Stimulated activated CD8-positive, alpha-beta memory T cell treated with anti-CD3 and anti-CD28 coated beads, Interleukin-15, amount 100 ng/mL, for 24 hours (primary cell): ENCODE measurements at places on chromosomes 3 and 15.

- no peak for DNase-seq
Observed at GRCh38 chr15:93029836-93030429, 59.1 kb downstream of the RGMA start.

- DNase-seq = no peak
Observed at GRCh38 chr3:75329476-75330097, 334.5 kb upstream of the FRG2C start.

DNA sequence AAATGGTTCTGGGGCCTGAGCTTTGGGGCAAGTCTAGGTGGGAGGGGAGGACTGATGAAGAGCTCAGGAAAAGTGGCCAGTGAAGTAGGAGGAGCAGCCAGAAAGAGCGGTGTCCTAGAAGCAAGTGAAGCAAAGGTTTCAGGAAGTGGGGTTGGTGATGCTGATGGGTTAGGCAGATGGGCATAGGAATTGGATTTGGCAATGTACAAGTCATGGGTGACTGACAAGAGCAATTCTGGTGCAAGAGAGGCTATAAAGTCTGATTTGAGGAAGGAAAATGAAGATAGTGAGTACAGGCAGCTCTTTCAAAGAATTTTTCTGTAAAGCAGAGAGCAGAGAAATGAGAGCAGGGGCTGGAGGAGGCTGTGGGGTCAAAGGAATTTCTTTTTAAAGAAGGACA, 19.7 kb downstream of the ALPK3 start:
- DNase-seq = no peak

DNA sequence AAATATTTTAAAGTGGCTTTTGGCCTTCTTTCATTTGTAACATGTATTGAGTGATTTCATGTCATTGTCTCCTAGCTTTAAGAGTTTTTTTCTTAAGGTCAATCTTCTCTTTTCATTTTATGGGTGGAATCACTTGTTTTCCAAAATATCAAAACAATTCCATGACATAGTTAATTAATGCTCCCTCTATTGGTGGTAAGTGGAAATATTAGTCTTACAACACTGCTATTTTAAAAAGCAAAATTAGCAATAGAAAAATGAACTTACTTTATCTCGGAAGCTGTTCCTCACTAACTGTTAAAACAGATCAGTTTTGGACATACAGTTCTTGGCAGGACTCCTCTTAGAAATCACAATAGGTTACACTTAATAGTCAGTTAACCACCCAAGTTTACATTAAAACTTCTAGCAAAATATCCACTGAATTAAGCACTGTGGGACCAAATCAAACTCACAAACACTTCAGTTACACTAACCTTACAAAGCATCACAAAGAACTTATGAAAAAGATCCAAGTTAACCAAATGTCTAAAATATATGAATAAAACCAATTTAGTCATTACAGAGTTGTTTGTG, 42.4 kb downstream of the TIGIT start:
- DNase-seq = no peak

DNA sequence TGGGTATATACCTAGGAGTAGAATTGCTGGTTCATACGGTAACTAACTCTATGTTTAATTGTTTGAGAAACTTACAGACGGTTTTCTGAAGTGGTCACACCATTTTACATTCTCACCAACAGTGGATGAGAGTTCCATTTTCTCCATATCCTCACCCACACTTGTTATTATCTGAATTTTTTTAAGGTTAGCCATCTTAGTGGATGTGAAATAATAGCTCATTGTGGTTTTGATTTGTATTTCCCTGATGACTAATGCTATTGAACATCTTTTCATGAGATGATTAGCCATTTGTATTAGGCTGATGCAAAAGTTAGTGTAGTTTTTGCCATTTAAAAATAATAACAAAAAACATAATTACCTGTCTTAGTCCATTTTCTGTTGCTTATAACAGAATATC, 18.6 kb downstream of the CSTA start:
- no peak for DNase-seq

DNA sequence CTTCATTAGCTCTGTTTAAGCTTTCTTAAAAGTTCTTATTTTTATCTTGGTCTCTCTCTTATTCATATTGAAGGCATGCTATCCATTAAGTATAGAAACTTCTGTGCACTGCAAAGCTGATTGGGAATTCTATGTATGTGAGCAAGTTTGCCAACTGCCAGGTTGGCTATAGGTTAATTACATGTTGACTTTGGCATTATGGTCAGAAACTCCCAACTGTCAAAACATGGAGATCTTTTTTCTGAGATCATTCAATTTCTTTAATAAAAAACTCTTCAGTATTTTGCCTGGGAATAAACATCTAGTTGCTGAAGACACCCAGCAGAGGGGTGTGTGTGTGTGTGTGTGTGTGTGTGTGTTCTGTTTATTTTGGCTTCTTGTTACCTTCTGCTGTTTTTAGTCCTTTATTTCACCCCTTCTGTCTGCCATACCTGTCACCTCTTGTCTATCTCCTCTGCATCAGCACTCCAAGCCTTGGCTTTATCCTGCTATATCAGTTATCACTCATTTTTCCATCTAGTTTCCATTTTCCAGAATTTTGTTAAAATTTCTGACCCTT, 1.3 kb upstream of the ARL14 start:
- no peak for DNase-seq

DNA sequence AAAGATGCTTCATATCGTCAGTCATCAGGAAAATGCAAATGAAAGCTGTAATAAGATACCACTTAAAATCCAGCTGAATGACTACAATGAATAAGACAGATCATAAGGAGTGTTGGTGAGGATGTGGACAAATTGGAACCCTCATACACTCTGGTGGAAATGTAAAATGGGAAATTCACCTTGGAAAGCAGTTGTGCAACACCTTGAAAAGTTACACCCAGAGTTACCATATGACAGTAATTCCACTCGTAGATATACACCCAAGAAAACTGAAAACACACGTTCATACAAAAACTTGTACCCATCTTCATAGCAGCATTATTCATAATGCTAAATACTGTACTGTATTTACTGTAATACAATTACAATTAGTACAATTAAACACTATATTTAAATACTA, 2.3 kb downstream of the TTC23 start:
- no peak for DNase-seq

DNA sequence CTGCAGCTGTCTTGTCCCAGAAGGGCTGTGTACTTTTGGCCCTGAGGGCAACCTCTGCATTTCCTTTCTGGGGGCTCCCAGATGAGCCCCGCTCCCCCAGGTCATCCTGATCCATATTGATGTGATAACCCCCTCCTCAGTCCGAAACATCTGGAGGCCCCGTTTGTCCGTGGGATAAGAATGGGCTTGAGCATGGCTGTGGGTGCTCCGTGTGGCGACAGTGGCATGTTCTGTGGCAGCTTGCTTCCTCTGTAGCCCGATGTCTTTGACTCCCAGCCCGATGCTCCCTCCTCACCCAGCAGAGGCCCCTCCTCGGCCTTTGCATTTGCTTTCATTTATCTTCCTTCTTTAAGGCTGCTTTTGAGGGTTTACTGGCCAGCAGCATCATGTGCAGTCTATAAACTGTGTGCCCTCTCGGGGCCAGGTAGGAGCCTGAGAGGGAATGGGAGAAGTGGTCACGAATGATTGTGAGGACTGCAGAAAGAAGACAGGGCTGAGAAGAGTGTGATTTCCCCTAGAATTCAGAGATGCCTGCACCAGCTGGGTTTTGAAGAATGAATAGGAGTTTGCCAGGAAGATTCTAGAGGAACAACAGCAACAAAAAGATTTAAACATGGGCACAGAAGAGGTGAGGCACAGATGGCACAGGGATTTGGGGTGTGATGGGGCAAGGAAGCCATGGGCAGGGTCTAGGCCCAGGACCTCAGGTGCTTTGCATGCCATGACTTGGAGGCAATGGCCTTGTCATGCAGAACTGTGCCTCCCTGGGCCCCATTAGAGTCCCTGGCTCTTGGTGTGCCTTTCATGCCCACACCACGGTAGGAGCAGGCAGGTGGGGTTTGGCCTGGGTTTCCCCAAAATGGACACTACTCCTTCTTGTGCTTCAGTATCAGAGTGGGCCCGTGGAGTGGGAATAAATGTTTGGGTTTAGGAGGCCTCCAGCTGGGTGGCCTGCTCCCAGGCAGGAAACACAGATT, 34.2 kb downstream of the APBA2 start:
- no peak for DNase-seq

GRCh38 chr3:128416578-128417211, 50.0 kb downstream of the DNAJB8 start:
- no peak for DNase-seq

DNA sequence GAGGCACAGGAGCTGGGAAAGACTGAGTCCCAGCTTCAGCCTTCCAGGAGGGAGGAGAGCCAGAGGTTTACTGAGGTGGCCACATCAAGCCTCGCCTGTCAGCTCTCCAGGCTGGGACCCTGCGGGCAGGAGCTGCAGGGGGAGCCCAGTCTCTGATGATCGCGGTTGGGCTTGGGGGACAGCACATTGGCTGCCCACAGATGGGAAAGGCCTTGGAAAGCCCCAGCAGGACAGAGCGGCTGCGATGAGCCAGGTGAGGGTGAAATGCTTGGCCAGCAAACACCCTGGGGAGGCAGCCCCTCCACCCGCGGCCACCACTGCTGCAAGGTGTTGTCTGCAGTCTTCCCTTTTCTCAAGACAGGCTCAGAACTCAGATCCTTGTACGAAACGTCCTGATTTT, 31.2 kb downstream of the SEC61A1 start:
- no peak for DNase-seq

DNA sequence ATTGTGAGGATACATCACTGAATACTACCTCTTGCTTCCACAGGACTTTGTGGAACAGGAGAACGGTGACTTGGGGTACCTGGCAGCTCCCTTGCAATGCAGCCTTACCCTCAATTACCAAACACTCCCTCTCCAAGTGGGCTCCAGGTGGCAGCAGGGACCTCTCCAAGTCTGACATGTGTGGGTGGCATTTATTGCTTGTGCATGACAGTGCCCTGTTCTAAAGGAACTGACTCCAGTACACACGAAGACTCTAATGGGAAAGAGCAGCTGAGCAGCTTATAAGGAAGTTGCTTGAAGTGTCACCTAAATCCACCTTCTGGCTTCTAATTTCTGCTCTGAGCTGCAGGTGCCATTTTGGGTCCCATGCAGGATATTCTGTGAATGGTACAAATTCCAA, 174.1 kb upstream of the SLCO3A1 start:
- no peak for DNase-seq

DNA sequence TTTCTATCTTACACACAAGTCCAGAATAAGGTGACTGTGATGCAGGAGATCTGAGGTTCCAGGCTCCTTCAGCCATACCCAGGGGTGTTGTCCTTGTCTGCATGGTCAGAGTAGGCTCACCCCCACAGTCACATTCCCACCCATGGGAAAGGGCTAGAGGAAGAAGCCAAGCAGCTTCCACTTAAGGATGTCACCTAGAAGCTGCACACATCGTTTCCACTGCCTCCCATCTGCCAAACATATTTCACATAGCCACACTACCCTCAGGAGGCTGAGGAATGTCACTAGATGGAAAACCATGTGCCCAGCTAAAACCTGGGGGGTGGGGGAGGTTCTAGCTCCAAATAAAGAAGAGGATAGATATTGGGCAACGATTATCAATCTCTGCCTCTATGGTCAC, 58.1 kb downstream of the TMEM39A start:
- DNase-seq = no peak

DNA sequence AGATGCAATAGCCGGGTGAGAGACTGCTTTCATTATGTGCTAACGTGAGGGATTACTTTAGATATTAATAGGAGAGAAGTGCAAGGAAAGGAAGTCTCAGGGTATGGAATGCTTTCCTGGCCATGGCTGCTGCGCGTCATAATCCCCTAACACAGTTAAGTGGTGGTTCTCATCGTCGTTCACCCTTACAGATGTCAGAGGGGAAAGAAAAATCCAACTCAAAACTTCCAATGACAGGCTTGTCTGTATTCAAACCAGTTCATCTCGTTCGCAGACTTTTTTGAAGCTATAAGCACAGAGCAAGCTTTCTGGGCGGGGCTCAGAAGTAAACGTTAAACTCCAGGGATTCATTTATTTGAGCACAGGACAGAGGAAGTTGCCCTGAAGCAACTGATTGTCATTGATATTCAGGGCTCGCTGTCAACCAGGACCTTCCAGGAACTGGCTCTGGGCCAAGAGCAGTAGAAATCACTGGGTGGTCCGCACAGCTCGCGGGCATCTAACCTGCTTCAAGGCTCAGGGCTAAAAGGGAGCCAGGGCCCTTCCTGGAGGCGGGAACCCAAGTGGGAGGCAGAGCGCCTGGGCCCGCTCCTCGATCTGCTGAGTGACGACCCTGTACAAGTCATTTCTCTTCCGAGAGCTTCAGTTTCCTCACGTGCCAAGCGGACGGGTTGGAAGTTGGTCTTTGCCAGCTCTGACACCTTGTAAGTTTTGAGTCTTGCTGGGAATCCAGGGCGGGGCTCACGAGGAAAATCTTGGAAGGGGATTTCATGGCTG, 1.1 kb upstream of the LPP start:
- no peak for DNase-seq

DNA sequence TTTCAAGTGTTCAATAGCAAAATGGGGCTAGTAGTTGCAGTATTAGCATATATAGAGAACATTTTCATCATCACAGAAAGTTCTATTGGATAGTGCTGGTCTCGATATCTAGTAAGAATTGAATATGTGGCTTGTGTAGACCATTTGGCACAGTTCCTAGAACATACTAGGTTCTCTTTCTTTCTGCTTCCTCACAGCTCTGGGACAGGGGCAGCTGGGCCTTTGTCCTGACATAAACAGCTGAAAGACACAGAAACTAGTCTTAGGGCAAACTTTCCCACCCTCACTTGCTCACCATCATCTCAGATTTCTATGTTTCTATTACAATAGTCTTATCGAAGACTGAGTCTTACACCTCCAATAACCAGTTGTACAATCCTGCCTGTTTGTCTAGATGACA, 63.7 kb upstream of the DLG1 start:
- no peak for DNase-seq

- DNase-seq = no peak
Observed at GRCh38 chr15:50496692-50497091, 49.8 kb downstream of the USP50 start.

GRCh38 chr15:31346367-31347066, 19.9 kb downstream of the KLF13 start:
- no peak for DNase-seq
